ENCODE measurements at places on chromosomes 2 and 18.
A peak's percentile ranks its signal among the peaks of the same experiment; 100 is the strongest.

GRCh38 chr2:165743442-165743841, 50.6 kb downstream of the GALNT3 start:
- no peak for DNase-seq

DNA sequence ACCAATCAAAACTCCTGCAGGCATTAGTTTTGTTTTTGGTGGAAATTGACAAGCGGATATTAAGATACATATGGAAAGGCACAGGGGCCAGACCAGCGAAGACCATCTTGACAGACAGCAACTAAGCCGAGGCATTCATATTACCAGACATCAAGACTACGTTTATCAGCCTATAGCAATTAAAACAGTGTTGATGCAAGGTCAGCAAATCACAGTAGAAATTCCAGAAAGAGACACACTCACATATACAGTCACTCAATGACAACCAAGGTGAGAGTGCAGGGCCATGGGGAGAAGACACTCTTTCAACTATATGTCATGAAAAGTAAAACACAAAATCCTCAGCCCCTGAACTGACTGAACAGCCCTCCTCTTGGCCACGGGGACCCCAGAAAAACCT, 164.6 kb downstream of the TPO start:
- DNase-seq: no peak

DNA sequence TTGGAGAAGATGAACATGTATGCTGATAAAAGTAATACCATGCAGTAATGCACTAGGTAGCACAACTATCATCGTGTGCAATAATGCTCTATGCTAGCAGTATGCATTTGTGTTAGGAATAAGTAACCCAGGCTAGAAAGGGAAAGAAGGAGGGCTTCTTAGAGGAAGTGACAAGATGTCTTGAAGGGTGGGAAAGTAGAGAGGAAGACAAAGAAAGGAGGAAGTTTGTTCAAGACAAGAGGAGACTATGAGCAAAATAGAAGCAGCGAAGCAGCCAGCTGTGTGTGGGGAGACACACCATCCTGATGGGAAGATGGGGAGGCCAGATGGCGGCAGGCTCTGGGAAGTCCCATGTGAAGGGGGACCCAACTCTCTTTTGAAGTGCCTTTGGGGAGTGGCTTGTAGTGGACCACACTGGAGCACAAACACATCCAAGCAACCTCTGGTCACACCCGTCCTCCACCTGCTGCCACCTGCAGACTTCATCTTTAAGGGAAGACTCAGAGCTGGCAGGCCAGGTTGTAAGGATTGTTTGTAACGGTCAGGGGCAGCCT, 39.9 kb upstream of the INHBB start:
- no peak for DNase-seq

DNA sequence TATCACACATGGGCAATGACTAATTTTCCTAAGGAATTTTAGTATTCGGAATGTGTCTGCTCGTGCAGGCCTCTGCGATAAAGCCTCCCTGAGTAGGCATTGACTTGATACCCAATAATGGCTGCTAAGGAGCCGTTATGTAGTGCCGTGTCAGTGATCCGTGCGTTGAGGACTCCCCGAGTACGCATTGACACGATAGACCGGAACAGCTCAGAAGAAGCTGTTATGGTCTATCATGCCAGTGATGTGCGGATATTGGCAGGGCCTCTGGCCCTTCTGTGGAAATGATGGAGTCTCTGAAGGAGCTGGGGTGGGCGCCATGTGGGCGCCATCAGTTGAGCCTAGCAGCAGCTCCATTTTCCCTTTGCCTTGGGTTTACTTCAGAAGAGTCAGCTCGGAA, 29.1 kb downstream of the ZEB2 start:
- no peak for DNase-seq

- no peak for DNase-seq
Observed at GRCh38 chr2:158500333-158500732, 43.6 kb downstream of the PKP4 start.

DNA sequence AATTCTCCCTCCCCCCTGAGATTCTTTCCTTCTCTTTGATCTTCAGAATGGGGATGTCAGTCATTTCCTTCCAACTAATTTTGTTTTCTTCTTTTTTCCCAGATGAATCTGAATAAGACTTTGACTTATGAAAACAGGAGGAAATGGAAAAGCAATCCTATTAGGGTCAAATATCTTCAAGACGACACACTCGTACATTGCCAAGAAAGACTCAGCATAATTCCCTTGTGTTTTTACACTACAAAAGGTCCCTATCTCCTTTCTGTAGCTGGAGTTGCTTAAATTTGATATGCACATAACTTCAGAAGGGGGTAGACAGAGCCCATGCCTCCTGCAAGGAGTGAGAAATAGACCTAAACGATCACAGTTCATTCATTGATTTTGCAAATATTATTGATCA, 230.3 kb upstream of the RBBP8 start:
- DNase-seq: no peak

DNA sequence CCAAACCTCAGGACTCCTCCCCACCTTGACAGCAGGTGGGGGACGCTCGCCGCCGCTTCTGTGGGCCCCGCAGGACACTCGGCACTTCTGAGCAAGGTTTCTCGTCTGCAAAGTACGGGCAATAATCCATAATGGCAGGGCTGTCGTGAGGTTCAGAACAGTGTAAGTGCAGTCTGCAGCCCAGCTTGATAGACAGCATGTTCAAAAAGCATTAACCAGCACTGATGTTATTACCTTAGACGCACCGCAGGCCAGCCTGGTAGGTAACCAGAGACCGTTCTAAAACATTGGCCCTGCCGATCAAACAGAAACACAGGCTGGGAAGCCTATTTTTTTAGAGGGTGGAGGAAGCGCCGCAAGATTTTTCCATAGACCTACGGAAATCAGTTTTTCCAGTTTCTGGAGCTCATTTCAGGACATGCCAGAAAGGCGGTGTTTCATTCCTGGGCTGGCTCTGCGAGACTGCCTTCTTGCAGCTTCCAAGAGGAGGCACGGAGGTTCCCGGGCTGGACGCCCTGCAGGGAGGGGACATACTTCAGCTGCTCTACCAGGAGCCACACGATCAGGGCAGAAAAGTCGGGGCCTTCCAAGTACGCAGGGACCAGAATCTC, 148.7 kb downstream of the TPO start:
- no peak for DNase-seq

DNA sequence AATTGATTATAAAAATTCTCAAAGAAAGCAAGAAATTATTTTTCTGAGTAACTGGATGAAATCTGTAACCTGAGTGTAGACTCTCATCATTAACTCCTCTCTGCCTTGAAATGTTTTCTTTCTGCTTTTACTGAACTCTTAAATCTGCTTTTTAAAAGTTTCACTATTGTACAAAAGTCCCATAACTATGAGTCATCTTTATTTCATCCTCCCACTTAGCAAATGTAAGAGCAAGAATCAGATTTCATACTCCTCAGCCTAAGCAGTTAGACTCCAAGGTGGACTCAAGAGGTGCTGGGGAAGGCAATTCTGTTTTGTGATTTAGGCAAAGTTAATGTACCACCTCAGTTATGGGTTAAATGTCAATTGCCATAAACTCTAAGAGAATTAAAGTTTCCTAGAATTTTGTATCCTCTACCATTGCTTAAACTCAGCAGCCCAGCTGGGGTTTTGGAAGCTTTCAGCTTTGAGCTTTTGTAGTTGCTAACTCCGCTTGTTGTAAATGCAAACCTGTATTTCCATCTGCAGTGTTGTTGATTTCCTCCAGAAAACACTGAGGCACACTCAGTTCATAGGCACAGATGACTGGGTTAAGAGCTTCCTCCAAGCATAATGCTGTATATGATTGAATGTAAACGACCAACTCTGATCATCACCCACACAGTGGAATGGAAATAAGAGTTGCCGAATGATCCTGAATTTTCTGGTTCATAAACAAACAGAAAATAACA, 268.8 kb downstream of the ARHGAP15 start:
- DNase-seq: no peak

DNA sequence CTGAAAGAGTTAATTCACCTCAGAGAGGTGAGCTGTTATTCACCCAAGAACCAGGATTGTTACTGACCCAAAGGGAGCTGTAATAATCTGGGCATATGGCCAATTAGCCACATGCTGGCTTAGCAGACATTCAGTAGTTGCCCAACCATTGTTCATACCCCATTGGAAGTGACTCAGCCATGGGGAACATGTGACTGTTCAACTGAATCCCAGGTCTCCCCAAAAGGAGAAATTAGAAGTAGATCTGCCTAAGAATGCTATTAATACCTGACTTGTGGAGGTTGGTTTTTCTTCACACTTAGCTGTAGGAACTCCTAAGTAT, 272.6 kb upstream of the UBE2E3 start:
- peak; percentile 88 for DNase-seq

DNA sequence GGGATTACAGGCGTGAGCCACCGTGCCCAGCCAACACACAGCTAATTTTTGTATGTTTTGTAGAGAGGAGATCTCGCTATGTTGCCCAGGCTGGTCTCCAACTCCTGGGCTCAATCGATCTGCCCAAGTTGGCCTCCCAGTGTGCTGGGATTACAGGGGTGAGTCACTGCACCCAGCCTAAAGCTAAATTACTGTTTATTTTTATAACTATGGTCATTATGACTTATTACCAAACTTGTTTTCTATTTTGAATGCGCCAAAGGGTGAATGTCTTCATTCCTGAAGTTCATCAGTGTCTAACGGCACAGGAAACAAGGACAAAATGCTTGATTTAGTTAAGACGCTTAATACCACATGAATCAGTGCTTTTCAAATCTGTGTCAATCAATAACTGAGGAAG, 38.9 kb upstream of the GREB1L start:
- DNase-seq: no peak

GRCh38 chr18:44730803-44731529, 50.3 kb downstream of the SETBP1 start:
- no peak for DNase-seq

- peak; percentile 87 for DNase-seq
Observed at GRCh38 chr2:216775043-216775453, 79.7 kb upstream of the IGFBP5 start.

GRCh38 chr2:150432312-150432625, 55.2 kb downstream of the RND3 start:
- no peak for DNase-seq

DNA sequence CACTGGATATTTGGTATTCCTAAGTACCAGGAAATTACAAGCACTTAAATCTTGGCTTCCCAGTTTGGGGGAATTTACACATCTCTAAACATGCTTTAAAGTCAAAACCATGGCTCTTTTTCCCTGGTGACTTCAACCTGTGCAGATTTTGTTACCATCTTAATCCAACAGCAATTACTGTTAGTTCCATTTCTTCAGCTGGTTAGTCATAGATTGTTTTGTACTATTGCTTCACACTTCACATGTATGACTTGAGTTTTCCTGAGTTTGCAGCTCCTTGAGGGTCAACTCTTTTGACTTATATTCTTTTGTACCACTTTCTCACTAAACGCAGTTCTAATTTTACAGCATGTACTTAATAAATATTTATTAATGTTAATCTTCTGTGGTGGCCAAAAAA, 203.4 kb upstream of the RND3 start:
- DNase-seq: no peak

GRCh38 chr2:69567157-69567908, 76.2 kb downstream of the AAK1 start:
- DNase-seq: peak; percentile 54
